NCI-H2081 treated with DMSO at 0.1 percent for 48 hours (cell line): ENCODE measurements at places on chromosomes 2 and 18.

DNA sequence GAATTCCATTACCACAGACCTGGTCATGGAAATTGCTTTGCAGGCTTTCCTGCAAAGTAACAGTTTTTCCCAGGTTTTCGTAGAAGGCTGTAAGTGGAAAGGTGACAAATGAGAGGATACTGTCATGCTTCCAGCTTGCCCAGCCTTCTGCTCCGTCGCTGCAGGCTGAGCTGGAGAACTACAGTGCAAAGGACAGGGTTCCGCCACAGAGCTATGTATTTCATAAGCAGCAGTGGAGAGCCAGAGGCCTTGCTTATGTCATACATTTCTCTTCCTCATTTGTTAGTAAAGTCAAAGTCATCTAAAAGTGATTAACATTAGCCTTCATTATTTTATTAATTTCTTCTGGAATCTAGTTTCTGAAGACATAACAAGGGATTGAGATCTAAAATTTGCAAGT is 72.9 kb upstream of the RBM44 start:
- no peak for DNase-seq

DNA sequence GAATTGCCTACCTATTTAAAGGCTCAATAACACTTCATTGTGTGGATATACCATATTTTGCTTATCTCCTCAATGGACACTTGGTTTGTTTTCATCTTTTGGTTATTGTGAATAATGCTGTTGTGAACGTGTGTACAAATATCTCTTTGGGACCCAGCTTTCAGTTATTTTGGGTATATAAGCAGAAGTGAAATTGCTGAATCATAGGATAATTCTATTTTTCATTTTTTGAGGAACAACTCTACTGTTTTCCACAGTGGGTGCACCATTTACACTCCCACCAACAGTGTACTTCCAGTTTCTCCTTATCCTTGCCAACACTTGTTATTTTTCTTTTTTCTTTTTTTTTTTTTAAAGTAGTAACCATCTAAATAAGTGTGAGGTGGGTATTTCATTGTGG is 29.0 kb downstream of the PTPN4 start:
- no peak for DNase-seq

DNA sequence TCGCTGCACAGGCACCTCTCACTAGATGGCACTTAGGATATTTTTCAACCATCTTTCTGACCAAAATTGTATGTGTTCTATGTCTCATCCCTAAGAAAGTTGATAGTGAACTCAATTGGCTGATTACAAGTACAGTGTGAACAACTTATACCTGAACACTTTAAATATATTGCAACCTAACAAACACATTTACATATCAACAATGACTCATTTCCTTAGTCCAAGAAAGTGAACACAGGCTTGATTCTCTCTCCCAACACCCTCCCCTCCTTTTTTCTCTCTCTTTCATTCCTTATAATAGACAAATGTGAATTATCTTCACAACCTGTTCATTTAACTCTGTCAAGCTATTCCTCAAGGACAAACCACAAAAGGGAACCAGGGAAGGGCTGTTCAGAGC is 192.0 kb downstream of the SLC8A1 start:
- DNase-seq, result no peak

- DNase-seq, result no peak
Measured at GRCh38 chr2:238974501-238975166, 126.7 kb downstream of the TWIST2 start.

DNA sequence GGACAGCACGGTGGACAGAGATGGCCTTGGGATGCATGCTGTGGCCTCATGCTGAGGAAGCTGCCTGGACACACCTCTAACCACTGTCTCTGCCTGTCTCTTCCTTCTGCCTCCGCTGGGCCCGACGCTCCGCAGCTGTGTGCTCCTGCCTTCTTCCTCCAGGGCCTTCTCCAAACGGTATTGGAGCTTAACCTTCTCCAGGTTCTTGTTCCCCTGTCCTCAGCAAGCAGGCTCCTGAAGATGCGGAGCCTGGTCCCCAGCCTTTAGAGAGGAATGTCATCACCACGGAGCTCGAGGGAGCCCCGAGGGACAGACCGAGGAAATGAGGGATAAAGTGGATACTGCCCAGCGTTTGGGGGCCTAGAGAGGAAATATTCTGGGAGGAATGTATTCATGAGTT is 155.1 kb downstream of the DYSF start:
- no peak for DNase-seq

- DNase-seq, result no peak
Measured at GRCh38 chr18:46340716-46341115, 236.5 kb downstream of the HAUS1 start.

DNA sequence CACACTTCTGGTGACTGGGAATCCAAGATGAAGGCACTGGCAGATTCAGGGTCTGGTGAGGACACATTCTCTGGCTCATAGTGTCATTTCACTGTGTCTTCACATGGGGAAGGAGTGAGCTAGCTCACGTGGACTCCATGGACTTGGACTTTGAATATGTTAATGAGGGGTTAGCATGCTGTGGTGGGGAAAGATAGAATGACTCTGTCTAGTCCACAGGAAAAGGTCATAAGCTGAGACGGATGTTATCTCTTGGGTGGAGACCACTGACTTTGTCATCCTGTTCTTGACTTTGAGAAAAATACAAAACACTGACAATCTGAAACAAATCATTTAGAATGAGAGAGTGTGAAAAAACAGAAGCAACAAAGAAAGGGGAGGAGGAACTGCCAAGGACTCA is 145.9 kb downstream of the PIK3C3 start:
- no peak for DNase-seq

GRCh38 chr18:13760047-13760446 is 33.6 kb downstream of the RNMT start:
- no peak for DNase-seq

- DNase-seq, result no peak
Measured at GRCh38 chr18:61379827-61380226, 46.6 kb downstream of the CDH20 start.

DNA sequence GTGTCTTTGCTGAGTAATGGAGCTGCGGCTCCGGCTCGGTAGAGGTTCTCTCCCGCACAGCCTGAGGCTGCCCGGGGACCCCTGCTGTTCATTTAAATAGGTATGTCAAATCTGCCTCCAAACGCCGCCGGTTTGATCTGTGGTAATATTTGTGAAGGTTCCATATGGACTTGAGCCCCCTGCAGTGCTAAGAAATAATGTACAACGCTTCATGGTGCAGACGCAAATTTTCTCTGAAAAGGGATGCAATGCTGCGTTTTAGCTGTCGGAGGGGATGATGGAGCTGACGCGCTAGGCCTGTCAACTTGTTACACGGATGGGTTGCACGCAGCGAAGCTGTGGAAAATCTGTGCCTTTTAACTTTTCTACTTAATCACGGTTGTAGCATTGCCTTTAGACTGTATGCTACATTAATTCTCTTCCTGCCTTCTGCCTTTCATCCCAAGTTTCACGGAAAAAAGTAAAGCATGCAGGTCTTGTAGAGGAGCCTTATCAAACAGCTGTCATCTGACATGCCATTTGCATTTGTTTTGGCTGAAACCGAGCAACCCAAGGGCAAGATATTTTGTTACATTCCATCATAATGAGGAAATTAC is 43.2 kb downstream of the MRPS9 start:
- DNase-seq, result no peak
